ENCODE measurements at places on chromosomes 12 and 14.

GRCh38 chr14:93532541-93532940 lies 101.8 kb downstream of the UNC79 start:
- no peak for DNase-seq

DNA sequence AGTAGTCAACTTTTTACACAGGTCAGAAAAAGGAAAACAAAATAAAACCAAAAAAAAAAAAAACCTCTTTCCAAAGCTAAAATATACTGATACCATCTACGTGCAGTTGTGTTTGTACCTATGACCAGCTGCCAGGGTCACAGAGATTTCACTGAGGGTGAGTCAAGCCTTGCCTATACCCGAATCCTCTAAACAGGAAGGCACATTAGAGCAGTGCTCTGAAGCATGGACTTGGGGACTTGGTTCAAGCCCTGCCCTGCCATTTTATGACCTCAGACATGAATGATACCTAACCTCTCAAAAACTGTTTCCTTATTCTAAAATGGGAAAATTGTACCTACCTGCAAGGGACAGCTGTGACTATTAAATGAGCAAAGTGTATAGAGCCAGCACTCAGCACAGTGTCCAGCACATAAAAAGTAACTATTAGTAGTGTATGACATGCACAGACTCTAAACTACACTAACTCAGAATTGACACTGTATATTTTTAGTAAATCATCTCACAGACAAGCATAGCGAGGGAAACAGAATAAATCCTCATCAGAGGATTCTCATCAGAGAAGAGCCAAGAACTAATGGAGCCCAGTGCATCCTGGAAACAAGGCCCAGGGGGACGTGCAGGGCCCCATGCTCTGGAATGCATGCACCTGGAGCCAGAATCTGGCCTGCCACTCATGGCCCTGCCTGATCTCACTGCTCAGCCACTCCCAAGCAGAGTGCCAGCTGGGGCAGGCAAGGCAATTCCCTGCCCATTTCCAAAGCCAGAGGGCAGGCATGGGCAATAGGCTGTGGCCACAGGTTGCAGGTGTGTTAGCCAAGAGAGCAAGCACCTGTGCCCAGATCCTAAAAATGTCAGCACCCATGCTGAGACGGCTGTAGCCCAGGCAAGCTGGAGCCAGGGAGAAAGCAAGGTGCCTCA lies 57.0 kb downstream of the NT5DC3 start:
- no peak for DNase-seq

- no peak for DNase-seq
Measured at GRCh38 chr12:84056-84455, 17.5 kb downstream of the IQSEC3 start.

DNA sequence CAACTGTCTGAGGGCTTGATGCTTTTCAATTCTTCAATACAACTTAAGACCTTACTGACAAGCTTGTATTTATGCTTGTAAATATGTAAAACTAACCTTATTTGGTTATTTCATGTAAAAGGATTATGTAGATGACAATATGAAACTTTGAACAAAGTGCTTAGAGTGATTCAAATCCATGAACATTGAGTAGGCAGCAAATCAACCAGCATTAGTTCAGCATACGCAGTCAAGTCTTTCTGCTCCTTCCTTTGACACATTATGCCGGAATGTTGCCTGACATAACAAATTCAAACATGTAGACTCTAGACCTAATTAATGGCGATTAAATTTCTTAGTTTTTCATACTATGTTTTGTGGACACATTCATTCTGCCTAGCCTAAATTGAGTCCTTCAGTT lies 105.2 kb downstream of the FGD4 start:
- no peak for DNase-seq

GRCh38 chr14:64696355-64696857 lies 7.8 kb upstream of the PLEKHG3 start:
- DNase-seq, result no peak

GRCh38 chr12:52181746-52182145 lies 10.1 kb downstream of the KRT80 start:
- DNase-seq, result peak; percentile 68

DNA sequence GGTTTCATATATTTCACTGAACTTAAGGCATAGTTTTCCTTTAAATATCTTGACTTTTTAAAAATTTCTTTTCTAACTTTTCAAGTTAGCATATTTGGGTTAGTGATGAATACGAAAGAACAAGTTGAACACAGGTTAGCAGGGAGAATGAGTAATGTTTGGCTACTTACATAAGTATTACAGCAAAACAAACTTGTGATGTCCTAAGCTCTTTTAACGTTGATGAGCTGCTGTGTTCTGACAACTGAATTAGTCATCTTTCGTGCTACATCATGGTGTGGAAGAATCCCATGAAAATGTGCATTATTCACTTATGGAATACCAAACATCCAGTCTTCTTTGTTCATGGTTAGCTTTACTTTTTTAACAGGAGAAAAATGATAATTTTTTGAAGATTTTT lies 36.3 kb upstream of the PDZRN4 start:
- DNase-seq, result no peak

DNA sequence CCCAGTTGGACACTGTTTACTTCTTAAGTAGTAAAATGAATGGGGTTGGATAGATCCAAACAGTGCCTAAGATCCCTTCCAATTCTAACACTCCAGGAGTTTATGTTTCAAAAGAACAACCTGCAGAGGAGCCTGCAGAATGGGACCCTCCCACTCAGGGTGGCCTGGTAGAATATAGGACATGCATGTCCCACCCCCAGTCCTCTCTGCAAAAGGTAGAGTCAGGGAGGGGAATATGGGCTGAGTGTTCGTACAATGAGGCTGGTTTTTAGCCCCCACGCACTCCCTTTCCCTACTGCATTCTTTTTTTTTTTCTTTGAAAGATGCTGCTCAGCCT lies 11.8 kb upstream of the NYNRIN start:
- DNase-seq, result no peak

DNA sequence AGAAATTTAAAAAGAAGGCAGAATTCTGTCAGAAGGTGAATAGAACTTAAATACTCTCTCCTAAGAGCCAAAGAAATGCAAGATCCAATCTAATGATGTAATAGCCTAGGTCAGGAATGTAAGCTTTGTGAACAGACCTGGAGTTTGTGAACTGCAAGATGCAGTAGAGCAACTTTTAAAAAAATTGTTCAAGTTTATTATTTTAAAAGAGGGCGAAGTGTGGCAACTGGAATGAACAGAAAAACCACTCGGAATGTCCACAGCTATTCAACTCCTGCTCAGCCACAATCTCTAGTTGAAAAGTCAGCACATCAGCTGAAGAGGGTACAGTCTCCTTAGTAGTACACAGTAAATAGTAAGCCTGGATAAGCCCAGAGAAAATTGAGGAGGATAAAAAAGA lies 228.8 kb downstream of the PPFIA2 start:
- DNase-seq, result no peak

DNA sequence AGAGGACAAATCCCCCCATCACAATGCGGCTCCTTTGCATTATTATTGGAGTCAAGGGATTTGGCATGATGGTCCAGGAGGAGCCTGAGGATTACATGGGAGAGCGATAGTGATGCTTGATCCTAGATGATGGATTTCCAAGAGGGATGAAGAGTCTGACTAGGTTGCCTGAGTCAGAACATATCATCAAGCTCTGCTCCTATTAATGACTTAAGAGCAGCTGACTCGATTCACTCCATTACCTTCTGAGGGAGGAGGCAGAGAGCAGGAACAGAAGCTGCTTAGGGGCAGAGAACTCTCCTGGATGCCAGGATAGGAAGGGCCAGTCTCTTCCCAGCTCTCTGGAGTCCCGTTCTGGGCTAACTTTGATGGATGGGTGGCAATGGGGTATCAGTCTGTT lies 54.0 kb upstream of the CISTR start:
- no peak for DNase-seq

DNA sequence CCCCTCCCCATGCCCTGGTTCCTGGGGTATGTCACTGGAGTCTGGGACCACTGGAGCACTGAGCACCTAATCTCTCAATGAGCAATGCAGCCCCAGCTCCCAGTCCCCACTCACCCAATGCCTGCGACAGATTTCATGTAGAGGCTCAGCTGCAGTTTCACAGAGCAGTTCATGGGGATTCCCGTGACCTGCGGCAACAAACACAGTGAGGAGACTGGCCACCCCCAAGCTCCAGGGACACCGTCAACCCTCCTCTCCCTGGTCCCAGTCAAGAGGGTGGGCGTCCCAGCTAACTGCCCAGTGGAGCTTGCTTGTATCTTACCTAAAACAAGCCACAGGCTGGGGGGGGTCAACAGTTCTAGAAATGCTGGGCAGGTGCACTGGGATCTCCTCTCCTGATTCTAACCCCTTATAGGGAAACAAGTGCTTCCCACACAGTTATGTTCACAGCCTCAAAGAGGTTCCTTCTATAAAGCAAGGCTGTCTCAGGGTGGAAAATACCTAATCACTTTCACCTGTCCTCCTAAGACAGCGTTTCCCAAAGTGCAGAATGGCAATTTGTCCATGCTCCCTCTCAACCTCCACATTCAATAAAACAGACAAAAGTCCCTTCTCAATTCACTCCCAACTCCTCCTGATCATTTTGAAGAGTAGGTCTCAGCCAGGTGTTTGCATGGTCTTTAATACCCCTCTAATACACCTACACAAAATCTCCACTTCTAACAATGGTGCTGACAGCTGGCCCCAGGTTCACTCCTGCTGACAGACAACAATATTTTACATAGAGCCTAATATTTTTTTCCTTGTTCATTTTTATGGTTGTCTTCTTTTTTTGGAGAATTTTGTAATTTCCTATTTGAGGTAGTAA lies 68.3 kb downstream of the SCARB1 start:
- no peak for DNase-seq

GRCh38 chr14:29896354-29896821 lies 31.3 kb downstream of the PRKD1 start:
- DNase-seq, result no peak

DNA sequence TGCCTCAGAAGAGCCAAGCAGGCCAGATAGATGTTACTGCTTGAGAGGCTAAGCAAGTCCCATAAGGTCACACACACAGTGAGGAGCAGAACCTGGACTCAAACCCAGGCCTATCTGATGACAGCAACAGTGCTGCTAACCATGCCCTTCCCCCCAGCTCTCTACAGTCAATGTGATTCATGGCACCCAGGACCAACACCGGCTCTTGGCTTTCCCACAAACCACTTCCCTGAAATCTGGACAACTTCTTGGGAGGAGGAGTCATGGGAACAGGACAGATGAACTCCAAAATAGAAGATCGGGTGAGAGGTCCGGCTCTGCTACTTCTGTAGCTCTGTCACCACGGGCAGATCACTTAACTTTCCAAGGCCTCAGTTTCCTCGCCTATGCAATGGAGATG lies 716 bp upstream of the PTGDR start:
- DNase-seq, result no peak

GRCh38 chr12:46364777-46365580 lies 7.6 kb downstream of the SLC38A2 start:
- peak; percentile 76 for DNase-seq

DNA sequence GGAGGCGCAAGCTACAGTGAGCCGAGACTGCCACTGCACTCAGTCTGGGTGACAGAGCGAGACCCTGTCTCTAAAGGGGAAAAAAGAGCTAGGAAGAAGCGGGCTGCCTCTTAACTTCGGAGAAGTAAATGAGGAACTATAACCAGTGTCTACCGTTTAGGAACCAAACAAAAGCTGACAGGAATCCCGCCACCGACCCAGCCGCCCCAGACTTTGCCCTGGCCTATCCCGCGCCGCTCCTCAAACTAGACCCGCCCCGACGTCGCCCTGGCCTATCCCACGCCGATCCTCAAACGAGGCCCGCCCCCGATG lies 568 bp upstream of the SIVA1 start:
- DNase-seq, result no peak

DNA sequence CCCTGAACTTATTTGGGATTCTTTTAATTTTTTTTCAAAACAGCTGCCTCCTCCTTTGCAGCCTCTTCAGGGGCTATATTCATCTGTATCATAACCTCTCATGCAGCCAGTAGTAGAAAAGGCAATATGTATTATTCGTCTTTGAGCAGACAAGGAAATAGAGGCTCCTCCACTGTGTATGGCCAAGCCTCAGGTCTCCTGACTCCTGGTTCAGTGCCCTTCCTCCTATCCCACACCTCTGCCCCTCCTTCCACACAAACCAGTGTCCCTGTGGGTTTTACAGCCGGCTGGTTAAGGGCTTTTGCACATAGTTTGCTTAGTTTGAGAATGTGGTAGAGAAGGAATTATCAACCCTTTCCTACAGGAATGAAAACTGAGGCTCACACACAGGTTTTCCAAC lies 8.8 kb upstream of the ACVRL1 start:
- no peak for DNase-seq

DNA sequence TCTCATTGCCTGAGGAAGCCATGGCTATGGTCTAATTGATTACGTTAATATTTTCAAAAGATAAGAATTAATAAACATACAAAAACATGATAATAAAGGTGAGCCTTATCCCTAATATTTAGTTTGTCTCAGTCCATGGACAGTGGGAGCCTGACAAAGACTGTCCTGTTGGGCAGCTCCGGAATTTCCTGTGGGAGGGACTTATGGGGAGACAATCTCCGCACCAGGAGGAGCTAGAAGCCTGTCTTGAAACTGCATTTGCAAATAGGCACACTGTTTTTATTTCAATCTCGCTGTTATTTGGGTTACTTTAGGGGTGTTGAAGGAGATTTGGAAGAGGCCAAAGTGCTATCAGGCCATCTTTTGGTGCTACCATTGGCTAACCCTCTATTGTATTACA lies 50.8 kb upstream of the ZDHHC17 start:
- no peak for DNase-seq

GRCh38 chr14:72576258-72576657 lies 317.6 kb downstream of the DPF3 start:
- no peak for DNase-seq

GRCh38 chr12:123998344-123998990 lies 25.5 kb downstream of the ZNF664 start:
- DNase-seq, result no peak

- no peak for DNase-seq
Measured at GRCh38 chr12:34295366-34296142, 273.3 kb downstream of the ALG10 start.

DNA sequence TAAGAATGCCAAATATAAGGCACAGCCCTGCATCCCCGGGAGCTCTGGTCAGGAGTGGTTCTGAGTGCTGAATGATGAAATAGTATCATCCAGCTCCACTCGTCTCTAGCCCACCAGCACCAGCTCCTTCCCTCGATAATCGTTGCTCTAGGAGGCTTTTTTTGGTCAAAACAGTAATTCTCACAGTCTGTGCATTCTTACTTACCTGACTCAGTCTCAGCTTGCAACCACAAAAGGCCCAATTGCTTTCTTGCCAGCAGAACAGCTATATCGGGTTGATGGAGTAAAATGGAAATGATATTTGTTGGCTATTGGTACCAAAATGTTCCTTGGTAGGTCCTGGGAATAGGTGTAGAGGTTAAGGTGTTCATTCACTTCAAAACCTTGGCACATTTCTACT lies 94.8 kb downstream of the BMP4 start:
- no peak for DNase-seq
